ENCODE measurements at places on chromosomes 11 and 22.

- DNase-seq, result no peak
Observed at GRCh38 chr11:62858201-62858600, 18.8 kb upstream of the WDR74 start.

DNA sequence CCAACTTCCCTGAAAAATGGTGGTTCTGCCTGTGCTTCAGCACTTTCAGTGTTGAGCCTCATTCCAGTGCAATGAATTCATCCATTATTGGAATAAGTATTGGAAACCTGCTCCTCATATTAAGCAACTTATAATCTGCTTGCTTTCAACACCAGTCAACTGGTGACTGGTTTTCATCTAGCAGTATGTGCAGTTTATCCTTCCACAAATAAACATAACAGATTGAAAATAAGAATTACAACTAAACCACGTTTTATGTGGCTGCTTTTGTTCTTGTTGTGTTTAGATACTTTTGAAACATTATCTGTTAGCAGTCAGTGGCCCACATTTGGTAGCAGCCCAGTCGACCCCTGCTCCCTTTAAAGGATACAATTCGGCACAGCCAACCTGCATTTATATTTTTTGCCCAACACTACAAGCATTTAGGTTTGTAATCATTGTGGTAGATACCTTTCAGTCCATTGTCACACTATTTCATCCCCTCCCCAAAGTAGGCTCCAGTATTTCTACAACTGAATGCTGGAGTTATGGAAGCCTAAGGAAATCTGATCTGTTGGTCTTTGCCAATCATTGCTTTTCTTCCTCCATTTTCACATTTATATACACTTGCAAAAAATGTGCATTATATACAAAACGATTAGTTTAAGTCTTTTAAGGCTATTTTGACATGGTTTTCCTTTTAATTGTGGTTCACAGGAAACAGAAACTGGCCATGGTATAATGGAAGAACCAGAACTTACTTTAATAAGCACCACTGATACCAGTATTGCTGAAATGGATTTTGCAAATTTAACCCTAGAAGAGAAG is 13.1 kb downstream of the TAF1D start:
- no peak for DNase-seq

DNA sequence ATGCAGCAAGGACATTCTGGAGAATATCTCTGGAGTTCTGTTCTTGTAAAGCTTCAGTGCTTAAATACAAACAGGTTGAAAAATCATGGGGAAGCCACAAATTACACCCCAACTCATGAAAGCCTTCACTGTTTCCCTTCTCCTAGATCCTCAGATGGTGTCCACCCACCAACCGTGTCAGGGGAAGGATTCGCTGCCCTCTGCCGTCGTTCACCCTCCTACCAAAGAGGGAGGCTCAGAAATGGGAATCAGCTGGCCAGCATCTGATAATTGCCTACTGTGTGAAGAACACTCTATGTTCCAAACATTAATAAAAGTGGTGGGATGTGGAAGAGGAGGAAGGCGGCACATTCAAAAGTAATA is 7.4 kb upstream of the HEPACAM start:
- DNase-seq, result no peak

DNA sequence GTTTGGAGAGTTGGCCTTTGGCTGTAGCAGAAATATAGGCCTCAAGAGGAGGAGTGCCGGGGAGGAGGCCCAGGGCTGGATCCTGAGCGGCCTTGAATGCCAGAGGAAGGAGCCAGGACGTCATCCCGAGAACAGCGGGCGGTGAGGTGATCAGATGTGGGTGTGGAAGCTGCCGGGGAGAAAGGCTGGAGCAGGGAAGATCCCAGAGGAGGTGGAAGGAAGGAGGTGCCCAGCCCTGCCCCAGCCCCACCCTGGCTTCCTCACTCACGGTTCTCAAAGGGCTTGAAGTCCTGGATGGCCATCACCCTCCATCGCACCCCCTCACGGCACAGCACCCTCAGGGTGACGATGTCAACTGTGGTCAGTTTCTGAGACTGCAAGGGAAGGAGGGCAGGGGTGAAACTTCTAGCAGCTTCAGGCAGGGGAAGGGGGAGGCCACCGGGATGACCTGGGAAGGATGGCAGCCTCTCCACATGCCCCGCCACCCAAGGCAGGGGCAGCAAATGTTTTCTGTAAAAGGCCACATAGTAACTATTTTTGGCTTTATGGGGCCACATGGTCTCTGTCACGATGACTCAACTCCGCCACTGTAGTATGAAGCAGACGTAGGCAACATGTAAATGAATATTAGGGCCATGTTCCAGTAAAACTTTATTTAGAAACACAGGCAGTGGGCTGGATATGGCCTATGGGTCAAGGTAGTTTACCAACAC is 10.7 kb downstream of the IL2RB start:
- DNase-seq, result no peak

DNA sequence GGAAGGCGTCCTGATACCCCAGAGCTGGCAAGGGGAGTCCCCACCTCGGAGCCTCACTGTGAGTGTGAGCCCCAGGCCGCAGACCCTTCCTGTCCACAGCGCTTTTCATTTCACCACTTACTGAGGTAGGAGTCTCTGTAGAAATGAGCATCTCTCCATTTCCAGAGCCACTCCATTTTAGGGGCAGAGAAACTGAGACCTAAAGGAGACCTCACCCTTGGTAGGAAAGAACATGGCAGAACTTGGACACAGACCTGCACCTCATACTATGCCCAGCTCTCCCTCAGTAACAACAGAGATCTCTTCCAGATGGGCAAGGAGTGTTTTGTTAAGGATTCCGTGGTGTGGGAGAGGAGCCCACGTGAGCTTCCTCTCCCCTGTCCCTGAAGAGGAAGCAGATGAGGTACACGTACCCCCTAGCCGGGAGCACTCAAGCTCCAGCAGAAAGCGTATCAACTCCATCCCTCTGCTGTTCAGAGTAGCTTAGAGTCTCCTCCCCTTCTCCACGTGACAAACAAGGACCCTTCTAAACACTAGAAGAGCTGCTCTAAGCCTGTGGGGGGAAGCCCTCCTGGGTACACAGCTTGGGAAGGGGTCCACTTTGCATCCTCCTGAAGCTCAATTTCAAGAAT is 532 bp upstream of the VSIG2 start:
- DNase-seq, result no peak

- no peak for DNase-seq
Observed at GRCh38 chr11:130433357-130433756, 4.9 kb upstream of the ADAMTS8 start.

GRCh38 chr11:26187639-26188038 is 144.3 kb upstream of the ANO3 start:
- no peak for DNase-seq

DNA sequence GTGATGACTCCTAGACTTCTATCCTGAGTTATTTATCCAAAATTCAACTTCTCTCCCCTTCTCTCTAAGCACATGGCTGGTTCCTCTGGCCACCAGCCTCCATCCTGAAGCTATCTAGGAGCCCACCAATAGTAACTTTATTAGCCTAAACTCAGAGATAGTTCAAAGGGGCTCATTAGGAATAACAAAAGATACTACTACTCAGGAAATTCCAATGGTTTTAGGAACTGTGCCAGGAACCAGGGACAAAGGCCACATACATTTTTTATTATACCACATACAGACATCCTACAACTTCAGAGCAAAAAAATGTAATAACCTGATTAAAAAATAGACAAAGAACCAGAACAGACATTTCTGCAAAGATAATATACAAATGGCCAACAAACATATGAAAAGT is 27.9 kb downstream of the SLC25A17 start:
- no peak for DNase-seq

DNA sequence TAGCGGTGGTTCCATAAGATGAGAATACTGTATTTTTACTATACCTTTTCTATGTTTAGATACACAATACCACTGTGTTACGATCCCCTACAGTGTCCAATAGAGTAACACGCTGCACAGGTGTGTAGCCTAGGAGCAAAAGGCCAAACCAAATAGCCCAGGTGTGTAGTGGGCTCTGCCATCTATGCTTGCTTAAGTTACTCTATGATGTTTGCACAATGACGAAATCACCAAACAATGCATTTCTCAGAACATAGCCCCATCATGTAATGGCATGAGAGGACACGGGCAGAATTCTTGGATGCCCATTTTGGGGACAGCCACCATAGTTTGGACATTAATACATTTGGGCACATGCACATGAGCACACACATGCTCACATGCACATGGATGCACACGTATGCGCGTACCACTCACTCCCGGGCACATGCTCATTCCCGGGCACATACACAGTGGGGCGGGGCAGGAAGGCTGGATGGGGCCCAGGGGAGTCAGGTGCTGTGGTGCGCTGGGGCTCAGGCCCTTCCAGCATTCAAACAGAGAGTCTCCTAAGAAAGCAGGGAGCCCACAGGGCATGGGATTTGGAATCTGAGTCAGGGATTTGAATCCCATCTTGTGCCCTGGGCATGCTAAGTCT is 51.1 kb downstream of the RTN4R start:
- no peak for DNase-seq

DNA sequence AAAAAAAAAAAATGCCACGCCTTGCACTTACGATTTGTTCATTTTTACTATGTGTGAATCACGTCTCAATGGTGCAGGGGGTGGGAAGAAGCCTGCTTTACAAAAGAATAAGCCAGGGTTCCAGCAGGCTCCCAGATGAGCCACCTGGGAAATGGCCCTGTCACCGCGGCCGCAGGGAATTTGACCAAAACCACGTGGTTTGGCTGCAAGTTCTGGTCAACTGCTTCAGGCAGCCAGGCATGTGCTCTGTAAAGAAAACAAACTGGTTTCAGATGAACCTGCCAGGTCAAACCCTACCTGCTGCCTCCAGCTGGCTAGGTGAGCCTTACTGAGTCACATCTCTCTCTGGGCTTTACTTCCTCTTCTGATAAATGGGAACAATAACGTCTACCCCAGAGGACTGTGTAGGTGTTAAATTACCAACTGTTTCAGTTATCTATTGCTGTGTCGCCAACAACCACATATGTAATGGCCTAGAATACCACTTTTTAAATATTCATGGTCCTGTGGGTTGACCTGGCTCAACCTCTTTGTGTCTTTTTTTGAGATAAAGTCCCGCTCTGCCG is 30.5 kb upstream of the GCAT start:
- DNase-seq, result peak; percentile 40

DNA sequence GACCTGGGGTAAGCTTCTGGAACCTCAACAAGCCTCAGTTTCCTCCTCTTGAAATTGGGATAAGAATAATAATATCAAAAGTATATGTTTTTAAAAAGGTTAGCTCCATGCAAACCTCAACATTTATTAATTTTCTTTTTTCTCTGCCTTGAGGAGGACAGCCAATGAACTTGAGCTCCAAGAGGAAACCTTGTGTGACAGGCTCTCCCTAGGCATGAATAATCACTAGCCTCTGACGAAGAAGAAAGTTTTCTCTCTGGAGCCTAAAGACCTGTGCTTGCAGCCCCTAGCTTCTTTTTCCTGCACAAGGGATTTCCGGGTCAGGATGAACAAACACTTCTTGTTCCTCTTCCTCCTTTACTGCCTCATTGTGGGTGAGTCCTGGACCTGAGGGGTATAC is at the start of gene PATE3:
TSS of gene PATE3 (plus strand) at position 301 of the 400 bp plus-strand sequence. CDS start at position 326, 25 bp downstream.
- no peak for DNase-seq

DNA sequence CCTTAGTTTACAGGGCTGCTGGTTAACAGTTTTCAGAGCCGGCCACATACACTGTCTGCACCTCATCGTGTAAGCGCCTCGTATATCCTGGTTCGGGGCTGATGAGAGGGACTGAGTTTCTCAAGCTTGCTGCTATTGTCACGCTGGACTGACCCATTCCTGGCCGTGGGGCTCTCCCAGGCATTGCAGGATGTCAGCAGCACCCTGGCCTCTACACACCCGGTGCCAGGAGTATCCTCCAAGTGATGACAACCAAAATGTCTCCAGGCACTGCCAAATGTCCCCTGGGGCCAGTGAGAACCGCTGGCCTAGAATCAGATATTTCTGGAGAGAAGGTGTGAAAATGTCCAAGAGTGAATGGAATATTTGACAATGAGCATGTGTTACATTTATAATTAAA is 82.8 kb downstream of the ST3GAL4 start:
- no peak for DNase-seq

GRCh38 chr22:23001463-23001862 is 68.9 kb upstream of the GNAZ start:
- DNase-seq, result no peak

- DNase-seq, result no peak
Observed at GRCh38 chr11:60847896-60848295, 6.0 kb downstream of the CCDC86 start.

GRCh38 chr11:114191893-114192292 is 104.3 kb upstream of the NNMT start:
- no peak for DNase-seq

GRCh38 chr22:35218079-35218478 is 39.2 kb upstream of the HMGXB4 start:
- no peak for DNase-seq

DNA sequence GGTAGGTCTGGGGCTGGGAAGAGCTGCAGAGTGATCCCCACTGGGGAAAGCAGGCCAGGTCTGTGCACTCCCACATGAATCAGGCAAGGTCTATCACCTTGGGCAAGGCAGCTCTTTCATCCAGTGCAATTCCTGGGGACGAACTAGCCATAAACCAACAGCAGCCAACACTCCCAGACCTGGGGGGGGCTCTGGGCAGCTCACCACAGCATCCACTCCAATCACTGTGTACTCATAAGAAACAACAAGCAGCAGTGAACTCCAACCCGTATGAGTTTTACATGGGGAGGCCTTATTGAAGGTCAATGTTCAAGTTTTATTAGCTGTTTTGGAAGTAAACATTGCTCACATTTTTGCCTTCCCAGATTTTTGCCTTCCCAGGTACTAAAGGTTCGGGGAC is 157.4 kb upstream of the NAV2 start:
- no peak for DNase-seq

DNA sequence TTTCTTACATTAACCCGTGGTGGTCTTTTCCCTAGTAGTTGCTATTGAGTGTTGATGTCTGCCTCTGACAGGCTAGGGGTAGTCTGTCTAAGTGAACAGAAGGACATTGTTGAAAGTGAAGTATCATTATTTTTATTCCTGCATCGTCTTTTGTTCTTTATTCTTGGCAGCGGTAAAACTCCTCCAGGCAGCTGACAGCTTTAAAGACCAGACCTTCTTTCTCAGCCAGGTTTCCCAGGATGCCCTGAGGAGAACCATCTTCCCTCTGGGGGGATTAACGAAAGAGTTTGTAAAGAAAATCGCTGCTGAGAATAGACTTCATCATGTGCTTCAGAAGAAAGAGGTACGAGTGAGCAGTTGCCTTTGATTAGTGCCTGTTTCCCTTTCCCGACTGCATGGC is 14.6 kb downstream of the TRMU start:
- DNase-seq, result peak; percentile 70

Data from COLO829 (cell line).